Lung (tissue), 17 donors: ENCODE measurements at places on chromosomes 4 and X. TPM values are rescaled to one million over a fixed set of nuclear protein-coding genes. Genes with fewer than 3 reads are reported as not detected.

GRCh38 chr4:87545052-87545451 is 15.9 kb upstream of the SPARCL1 start:
- no peak for DNase-seq
- no peak overlapping the region for H3K27ac ChIP-seq
- H3K27me3 ChIP-seq: no peaks in the 10 kb centered on the region
- no peaks in the 10 kb centered on the region for H3K4me1 ChIP-seq

CCNI gene
- 194 TPM for total RNA-seq

UGT2B11 gene
- not detected for total RNA-seq

DNA sequence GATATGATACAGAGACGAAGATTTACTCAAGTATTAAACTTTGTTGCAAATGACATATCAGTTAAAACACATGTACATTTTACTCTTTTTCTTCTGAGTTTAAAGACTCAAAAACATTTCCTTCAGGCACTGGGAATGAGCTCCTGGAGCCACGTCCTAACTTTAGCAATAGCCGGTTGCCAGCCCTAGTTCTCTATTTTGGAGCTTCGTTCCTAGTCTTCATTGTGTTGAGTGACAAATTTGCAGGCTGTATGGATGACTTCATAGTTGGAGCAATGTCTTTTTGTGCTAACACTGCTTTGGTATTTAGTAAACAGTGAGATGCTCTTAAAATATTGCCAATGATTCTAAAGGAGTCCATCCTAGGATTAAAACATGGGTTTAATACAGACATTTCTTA is 190.9 kb downstream of the FAT4 start:
- no peaks in the 10 kb centered on the region for H3K4me1 ChIP-seq
- H3K4me3 ChIP-seq: no peak overlapping the region
- no peaks in the 10 kb centered on the region for H3K36me3 ChIP-seq
- no peak for DNase-seq

DNA sequence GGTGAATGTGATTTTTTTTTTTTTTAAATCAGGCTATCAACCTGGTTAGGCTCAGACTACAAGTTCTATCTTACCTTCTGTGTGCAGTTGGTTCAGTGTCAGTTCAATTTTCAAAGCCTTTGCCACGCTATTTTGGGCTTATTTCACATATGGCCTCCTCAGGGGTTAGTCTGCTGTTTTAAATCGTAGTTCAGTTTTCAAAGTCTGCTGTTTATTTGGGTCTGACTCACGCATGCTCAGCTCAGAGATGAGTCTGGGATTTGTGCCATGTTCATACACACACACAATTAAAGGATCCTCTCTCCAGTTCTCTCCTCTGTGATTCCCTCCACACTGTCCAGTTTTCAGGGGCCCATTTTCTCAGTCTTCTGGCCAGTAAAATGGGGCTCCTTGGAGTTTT is 32.3 kb upstream of the ZFX start:
- no peaks in the 10 kb centered on the region for H3K36me3 ChIP-seq
- H3K27ac ChIP-seq: no peak overlapping the region
- no peaks in the 10 kb centered on the region for H3K27me3 ChIP-seq
- no peak overlapping the region for H3K4me3 ChIP-seq
- peak; percentile 78 for DNase-seq

- H3K27me3 ChIP-seq: no peaks in the 10 kb centered on the region
- no peaks in the 10 kb centered on the region for H3K4me1 ChIP-seq
- no peak overlapping the region for H3K27ac ChIP-seq
- H3K4me3 ChIP-seq: no peak overlapping the region
- H3K36me3 ChIP-seq: no peaks in the 10 kb centered on the region
- peak; percentile 14 for DNase-seq
These were observed 1449.6 kb downstream of the C4orf33 start for GRCh38 chr4:130545596-130545995.

DNA sequence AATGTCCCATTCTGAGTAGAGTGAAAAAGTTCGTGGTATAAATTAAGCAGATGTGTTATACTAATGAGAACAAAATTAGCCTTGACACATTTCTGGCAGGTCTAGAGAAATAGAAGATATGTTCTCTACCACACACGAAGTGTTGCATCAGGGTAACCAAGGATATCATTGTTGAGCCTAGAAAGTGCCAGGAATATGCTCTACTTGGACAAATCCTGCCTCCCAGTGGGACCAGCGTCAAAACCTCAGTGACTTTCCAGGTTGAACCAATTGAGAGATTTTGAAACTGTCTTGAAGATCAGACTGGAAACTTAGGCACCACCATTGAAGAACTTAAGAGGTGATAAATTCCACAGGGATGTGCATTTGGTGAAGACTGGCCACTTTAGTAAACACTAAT is 115.9 kb downstream of the HPGD start:
- H3K36me3 ChIP-seq: no peaks in the 10 kb centered on the region
- no peak for DNase-seq

GATA1 gene
- total RNA-seq: 0.43 TPM

DNA sequence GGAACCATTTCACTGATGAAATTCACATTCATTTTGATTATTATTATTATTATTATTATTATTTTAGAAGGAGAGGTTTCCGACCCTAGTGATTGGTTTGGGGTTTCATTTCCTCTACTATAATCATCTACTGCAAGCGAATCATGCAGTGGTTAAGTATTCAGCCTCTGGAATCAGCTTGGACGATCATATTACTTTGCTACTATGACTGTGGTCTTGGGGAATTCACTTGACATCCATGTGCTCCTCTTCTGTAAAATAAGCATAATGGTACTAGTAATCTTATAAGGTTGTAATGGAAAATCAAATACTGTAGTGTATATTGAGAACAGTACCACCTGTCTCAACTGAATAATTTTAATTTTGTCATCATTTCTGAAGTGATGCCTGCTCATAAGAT is 132.1 kb upstream of the SLC4A4 start:
- H3K4me1 ChIP-seq: no peaks in the 10 kb centered on the region
- H3K4me3 ChIP-seq: no peak overlapping the region
- no peaks in the 10 kb centered on the region for H3K27me3 ChIP-seq
- no peak for DNase-seq
- no peak overlapping the region for H3K27ac ChIP-seq
- peaks cover 3% of the 10 kb centered on the region for H3K36me3 ChIP-seq

- H3K4me1 ChIP-seq: no peaks in the 10 kb centered on the region
- DNase-seq: no peak
- no peaks in the 10 kb centered on the region for H3K27me3 ChIP-seq
- no peak overlapping the region for H3K27ac ChIP-seq
- H3K36me3 ChIP-seq: no peaks in the 10 kb centered on the region
These were observed 27.7 kb downstream of the MAML3 start for GRCh38 chr4:140126261-140126660.

GRCh38 chrX:123172869-123173268 is 11.2 kb upstream of the GRIA3 start:
- no peaks in the 10 kb centered on the region for H3K4me1 ChIP-seq
- H3K36me3 ChIP-seq: no peaks in the 10 kb centered on the region
- no peaks in the 10 kb centered on the region for H3K27me3 ChIP-seq

GRCh38 chr4:108519911-108520601 is 100.3 kb upstream of the RPL34 start:
- peaks cover 8% of the 10 kb centered on the region for H3K4me1 ChIP-seq
- no peak for DNase-seq
- no peaks in the 10 kb centered on the region for H3K27me3 ChIP-seq
- no peak overlapping the region for H3K27ac ChIP-seq

GUCY1B1 gene
- 36.9 TPM for total RNA-seq

GAGE12F gene
- not detected for total RNA-seq

DNA sequence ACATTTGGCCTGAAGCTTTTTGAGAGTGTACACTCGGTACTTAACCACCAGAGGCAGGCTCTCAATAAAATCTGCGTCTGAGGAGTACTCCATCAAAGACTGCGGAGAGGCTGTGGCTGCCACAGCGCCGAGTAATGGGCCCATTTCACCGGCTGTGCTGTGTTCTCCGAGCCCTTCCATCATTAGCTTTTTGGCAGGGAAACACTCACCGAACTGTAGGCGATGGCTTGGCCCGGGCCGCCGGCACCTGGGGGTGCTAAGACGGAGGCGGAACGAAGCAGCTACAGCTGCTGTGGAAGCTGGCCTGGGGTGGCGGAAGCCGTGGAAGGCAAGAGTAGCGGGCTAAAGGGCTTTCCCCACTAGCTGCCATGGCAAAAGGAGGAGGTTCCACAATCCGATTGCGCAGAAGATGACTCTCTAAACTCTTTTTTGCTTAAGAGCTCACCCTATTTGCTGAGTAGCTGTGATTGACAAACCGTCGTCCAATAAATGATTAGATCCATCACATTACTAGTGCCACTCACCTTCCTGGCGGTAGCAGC is 48.5 kb upstream of the PABPC1L2A start:
- no peak for DNase-seq
- H3K4me3 ChIP-seq: no peak overlapping the region
- no peaks in the 10 kb centered on the region for H3K36me3 ChIP-seq
- no peaks in the 10 kb centered on the region for H3K27me3 ChIP-seq

TKTL2 gene
- total RNA-seq: not detected
